ENCODE measurements at places on chromosomes 1 and 21. TPM values are rescaled to one million over a fixed set of nuclear protein-coding genes. Genes with fewer than 3 reads are reported as not detected.

DNA sequence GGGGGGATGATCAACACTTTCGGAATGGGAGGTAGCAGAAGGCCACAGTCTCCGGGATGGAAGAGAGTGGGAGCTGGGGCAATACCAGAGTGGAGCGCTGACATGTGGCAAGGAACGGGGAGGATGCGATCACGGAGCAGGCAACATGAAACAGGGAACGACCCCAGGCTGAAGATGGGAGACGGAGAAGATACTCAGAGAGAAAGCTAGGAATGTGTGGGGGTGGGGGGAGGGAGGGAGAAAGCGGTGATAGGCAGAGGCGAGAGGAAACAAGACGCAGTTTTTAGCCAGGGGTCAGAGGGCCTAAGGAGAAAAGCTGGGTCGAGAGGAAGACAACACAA is 577 bp downstream of the RAB3GAP2 start:
- no peak for DNase-seq

GRCh38 chr1:22689505-22689904 is 21.1 kb upstream of the EPHB2 start:
- DNase-seq, result no peak

DNA sequence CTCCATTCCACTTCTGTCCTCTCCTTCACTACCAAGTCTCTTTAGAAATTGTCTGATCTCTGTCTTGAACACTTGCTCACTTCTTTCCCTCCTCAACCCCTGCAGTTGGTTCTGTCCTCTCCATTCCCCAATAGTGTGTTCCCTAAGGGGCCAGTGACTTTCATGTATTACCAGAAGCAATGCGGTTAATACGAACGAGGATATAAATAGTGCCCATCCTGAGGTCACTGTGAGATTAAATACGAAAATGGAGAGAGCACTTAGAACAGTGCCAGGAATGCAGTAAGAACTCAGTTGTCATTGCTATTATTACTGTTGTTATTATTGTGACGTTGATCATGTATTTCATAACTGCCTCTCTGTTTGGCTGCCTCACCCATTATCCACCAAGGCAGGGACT is 53.0 kb upstream of the ARTN start:
- DNase-seq, result no peak

- no peak for DNase-seq
Observed at GRCh38 chr1:101284021-101284420, 47.2 kb downstream of the S1PR1 start.

DNA sequence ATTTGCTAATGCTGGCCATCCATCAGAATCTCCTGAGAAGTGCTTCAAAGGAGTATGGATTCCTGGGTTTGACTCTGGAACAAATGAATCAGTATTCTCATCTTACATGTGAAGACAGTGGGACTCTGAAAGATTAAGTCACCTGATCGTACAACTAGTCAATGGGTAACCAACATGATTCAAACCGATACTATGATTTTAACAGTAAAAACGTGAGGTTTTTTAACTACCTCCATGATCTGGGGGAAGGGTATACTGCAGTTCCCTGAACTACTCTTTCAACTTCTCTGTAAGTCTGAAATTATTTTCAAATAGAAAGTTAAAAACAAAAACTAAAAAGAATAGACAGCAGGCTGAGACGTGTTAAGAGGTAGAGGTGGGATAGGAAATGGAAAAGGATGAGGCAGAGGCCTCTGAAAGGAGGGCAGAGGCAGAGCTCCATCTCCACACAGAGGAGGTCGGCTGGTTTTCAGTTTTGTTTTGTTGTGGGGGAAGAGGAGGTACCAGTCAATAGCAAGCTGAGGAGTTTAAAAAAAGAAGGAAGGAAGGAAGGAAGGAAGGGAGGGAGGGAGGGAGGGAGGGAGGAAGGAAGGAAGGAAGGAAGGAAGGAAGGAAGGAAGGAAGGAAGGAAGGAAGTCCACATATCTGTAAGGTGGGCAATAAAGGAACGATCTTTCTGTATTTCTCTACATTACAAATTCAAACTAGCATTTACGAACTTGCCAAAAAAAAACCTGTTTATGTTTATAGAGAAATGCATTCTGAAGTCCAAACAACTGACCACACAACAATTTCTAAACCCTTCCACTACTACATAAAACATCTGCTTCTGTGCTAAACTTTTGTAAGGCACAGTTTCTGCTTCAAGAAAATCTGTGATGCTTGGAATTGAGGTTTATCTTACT is 213.1 kb downstream of the RERE start:
- no peak for DNase-seq

GRCh38 chr1:221809091-221810029 is 67.5 kb upstream of the DUSP10 start:
- DNase-seq, result no peak

GRCh38 chr1:205294175-205294917 is 27.2 kb downstream of the NUAK2 start:
- no peak for DNase-seq

DNA sequence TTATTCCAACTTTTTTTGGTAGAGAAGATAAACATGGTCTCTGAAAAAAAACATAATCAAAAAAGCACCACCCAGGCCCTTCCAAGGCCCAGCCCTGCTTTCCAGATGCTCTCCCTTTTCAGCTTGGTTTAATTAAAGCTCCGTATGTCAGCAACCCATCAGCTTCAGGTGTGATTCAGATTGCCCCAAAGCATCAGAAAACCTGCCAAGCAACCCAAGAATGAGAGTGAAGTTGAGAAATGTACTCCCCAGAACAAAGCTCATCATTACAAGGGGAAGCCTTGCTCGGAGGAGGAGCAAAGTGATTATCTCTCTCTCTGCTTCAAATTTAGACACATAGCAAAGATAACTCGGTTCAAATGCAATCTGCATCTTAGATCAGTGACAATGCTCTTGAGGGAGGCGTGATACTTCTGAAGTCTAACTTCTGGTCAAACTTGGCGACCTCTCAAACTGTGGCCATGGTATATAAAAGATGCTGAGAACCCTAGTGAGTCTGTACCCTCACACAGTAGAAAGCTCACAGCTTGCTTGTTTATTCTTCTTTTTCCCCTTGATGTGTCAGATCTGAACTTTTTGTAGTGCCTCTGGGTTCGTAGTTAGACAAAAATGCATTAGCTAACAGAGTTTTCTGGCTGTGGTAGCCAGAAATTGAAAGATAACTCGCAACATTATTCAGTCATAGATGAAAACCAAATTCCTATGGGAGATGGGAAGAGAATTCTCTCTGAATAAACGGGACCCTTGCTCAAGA is 63.3 kb upstream of the ZC3H11B start:
- DNase-seq, result no peak

DNA sequence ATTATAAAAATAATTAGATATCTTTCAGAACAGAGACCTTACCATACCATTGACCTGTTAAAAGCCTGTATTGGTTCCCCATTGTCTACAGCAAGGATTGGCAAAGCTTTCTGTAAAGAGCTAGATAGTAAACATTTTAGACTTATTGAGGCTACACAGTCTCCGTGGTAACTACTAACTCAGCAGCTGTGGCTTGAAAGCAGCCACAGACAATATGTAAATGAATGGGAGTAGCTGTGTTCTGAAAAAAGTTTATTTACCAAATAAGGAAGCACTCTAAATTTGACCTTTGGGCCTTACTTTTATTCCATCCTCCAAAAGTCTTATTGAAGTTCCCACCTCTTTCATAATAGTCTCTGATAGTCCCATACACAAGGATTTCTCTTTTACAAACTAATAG is 39.7 kb downstream of the NUP210L start:
- DNase-seq, result no peak

- DNase-seq, result no peak
Observed at GRCh38 chr1:162502077-162502476, 4.5 kb downstream of the UHMK1 start.

DNA sequence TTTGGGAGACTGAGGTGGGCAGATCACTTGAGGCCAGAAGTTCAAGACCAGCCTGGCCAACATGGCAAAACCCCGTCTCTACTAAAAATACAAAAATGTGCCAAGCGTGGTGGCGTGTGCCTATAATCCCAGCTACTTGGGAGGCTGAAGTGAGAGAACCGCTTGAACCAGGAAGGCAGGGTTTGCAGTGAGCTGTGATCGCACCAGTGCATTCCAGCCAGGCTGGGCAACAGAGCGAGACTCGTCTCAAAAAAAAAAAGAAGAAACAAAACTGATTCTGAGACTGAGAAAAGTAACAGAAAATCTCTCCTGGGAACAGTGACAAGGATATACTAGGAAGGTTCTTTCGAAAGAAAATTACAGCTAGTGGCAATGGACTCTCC is 20.9 kb downstream of the USP48 start:
- no peak for DNase-seq

DNA sequence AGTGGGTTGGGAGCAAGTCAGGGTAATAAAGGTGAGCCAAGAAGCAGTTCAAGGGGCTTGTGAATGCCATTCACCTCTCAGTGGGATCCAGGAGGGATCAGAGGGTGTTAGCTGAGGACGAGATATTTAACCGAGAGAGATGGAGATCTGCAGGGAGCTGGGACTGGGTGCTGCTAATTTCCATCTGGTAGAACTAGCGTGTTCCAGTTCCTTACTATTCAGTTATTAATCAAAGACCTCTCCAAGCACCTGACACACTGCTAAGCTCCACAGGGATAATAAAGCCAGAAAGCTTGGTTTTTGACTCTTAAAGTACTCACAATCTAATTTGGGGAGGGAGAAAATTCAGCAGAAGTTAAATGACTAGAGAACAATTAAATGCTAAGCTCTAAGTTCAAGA is 57.7 kb downstream of the ALG14 start:
- no peak for DNase-seq

DNA sequence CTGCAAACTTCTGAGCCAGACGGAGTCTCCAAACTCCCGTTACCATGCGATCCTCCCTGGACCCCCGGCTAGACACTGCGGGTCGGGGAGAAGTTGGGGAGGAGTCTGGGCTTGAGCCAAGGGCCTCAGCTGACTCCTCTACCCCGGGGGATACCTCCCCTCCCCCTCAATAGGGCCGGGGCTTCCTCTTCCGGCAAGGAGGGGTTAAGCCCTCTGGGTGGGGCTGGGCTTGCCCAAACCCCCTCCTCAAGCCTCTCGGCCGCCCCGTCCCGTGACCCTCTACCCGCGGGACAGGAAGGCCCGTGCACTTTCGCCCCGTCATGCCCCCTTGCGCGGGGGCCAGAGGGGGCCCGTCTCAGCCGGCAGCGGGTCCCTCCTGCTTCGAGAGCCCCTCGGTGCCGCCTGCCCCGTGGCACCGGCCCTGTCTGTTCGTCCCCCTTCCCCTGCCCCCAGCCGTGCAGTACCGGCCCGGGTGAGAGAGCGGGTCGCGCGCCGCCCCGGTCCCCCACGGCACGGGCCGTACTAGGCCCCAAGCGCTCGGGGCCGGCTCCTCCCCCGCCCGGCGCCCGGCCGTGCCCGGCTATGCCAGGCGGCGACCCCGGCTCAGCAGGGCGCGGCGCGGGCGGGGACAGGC is 652 bp downstream of the ARL8A start:
- no peak for DNase-seq

GRCh38 chr1:22709227-22709626 is 1.4 kb upstream of the EPHB2 start:
- DNase-seq, result no peak

GRCh38 chr1:202760589-202760988 is 47.6 kb downstream of the KDM5B start:
- DNase-seq, result no peak

DNA sequence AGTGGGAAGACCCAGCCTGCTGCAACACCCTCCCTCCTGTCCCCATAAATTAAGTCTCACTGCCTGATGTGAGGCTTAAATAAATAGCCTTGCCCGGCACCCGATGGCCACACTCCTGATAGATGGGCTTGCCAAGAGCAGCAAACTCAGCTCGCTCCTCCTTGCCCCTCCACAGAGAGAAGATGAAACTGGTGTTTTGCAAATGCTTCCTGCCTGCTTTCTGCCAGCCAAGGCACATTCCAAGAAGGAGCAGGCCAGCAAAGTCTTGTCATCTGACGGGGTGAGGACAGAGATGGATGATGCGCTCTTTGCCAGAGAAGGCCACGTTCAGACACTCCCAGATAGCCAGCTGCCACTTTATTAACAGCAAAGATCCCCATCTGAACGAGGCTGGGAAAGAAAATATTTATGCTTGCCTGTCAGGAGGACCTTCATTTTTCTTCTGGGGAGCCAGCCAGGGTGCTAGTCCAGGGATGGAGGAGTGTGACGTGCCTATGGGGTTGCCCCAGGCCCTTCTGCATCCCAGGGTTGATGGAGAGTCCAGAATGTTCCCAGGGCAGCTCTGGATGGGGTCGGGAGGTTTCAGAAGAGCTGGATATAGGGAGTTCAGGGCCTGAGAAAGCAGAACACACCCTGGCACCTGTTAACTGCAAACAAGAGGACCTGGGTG is 265.4 kb downstream of the FOXD2 start:
- no peak for DNase-seq

GRCh38 chr1:52332411-52332810 is 33.6 kb downstream of the CC2D1B start:
- no peak for DNase-seq

DNA sequence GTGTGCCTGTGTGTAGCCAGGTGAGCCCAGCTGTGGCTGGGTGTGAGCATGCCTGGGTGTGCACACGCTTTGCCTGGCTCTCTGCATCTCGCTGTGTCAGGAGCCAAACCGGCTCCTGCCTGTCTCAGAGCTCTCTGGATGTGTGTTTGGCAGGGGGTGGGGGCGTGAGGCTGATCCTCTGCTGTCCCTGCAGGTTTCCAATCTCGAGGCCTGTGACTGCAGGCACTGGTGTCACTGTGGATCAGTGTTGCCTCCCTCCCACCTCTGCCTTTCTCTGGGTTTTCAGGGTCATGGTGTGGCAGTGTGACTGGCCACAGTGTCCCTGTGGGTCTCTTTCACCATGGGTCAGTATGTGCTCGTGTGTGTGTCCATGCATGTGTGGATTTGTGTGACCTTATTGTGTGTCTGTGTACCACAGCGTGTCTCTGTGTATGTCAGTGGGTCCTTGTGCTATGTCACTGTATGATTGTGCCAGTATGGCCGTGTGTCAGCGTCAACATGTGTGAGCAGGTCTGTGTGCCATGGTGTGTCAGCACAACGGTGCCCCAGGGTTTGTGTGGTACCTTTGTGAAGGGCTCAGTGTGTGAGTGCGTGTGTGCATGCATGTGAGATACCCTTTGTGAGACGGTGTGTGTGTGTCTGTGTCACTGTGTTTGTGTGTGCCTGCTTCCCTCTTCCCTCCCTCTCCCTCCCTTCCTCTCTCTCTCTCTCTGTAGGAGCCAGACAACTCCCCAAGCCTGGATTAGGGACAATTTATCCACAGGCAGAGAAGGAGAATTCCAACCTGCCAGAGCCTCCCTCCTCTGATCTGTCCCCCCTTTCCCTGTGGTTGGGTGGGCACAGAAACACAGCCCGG is 43.4 kb downstream of the AHDC1 start:
- no peak for DNase-seq

The NBPF6 gene
- not detected for total RNA-seq

The DNASE2B gene
- total RNA-seq, result not detected

The SLC35F3 gene
- total RNA-seq, result not detected

The CHIA gene
- not detected for total RNA-seq

The C1orf87 gene
- 3.5 TPM for total RNA-seq

Data from thoracic aorta (tissue), 2 donors.